ENCODE measurements at places on chromosomes 6 and 20.

GRCh38 chr6:29451471-29452193, 5.2 kb downstream of the OR11A1 start:
- no peak for DNase-seq

GRCh38 chr20:20970841-20971240, 135.3 kb downstream of the LINC00237 start:
- DNase-seq, result no peak

DNA sequence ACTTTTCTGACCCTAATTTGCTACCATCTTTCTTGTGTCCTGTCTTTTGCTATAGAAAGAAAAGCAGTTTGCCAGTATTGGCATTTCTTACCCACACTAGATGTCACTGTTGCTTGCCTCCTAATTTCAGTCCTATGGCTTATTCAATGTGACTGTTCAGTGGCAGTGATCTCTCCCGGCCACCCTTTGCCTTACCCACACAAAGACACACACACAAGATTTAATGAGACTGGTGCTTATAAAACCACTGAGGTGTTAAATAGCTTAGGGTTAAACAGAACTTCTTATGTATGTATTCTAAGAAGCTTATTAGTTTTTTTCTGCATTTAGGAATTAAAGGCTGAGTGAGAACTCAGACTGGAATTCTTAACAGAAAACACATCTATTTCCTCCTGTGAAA, 233.6 kb upstream of the ASCC3 start:
- no peak for DNase-seq

GRCh38 chr20:10096790-10097189, 62.0 kb downstream of the ANKEF1 start:
- no peak for DNase-seq

DNA sequence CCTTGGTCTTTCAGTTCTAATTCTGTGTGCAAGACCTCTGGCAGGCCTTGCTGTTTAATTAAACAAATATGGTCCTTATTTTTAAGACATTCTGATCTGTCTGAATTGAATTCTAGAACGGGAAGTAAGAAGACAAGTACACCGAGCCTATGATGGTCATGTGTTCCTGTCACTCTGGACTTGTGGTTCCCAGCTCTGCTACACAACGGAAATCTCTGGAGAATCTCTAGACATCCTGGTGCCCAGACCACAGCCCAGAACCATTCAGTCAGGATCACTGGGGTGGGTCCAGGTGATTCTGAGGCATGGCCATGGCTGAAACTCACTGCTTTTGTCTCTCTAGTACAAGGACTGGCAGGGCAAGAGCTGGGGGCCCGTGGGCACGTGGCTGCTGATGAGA, 15.9 kb upstream of the KCNK16 start:
- DNase-seq, result no peak

GRCh38 chr6:106884576-106884975, 90.0 kb downstream of the CD24 start:
- DNase-seq, result no peak

DNA sequence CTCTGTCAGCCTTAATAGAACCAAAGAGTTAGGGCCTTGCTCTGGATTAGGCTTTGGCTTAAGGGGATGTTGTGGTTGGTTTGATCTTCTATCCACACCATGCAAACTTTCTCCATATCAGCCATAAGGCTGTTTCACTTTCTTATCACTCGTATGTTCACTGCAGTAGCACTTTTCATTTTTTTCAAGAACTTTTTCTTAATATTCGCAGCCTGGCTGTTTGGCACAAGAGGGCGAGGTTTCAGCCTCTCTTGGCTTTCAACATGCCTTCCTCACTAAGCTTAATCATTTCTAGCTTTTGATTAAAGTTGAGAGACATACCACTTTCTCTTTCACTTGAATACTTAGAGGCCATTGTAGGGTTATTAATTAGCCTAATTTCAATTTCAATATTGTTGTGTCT, 193.1 kb downstream of the NRN1 start:
- DNase-seq, result no peak

DNA sequence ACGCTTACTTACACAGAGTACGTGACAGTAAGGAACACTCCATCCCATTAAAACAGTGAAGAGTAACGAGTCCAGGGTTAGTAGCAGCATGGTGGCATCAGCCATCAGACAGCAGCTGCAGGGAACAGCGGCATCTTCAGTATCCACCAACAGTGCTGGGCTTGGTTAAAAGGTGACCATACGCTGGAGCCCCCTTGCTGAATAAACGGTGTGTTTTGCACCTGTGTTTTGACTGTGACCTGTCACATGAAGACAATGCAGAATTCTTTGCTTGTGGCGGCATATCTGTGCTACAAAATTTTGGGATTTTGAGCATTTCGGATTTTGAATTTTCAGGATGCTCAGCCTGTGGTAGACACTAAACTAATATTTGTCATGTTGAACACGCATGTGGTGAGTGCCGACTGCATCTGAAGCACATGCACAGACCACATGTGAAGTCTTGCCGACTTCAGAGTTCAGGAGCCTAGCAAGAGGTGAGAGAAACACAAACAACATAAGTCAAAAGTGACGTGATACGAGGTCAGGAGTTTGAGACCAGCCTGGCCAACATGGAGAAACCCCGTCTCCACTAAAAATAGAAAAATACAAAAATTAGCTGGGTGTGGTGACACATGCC, 69.3 kb upstream of the FRMD1 start:
- no peak for DNase-seq

- no peak for DNase-seq
These were observed 96.0 kb downstream of the INSM1 start for GRCh38 chr20:20463933-20464374.

- no peak for DNase-seq
These were observed 1.9 kb downstream of the EDN1 start for GRCh38 chr6:12291839-12292604.

GRCh38 chr6:168097621-168098430, 18.8 kb upstream of the FRMD1 start:
- no peak for DNase-seq

GRCh38 chr6:31573239-31574105, 1.4 kb downstream of the LTA start:
- no peak for DNase-seq

- no peak for DNase-seq
These were observed 157.1 kb upstream of the SHLD1 start for GRCh38 chr20:5592823-5593739.

DNA sequence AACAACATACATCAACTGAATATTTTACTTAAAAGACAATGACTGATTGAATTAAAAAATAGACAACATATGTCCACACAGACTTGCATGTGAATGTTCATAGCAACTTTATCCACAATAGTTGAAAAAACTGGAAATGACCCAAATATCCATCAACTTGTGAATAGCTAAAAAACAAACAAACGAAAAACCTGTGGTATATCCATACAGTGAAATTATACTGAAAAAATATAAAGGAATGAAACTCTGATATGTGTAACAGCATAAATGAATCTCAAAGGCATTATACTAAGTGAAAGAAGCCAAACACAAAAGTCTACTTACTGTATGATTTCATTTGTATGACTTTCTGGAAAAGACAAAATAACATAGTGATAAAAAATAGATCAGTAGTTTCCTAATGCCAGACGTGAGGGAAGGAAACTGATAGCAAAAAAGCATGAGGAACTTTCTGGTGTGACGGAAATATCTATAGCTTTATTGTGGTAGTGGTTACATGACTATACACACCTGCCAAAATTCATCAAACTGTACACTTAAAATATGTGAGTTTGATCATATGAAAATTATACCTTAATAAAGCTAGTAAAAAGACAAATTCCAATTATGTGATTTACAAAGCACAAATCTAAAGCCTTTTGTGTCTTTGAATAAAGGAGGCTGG, 123.2 kb downstream of the BACH2 start:
- DNase-seq, result no peak

- no peak for DNase-seq
These were observed 10.6 kb downstream of the CEP250 start for GRCh38 chr20:35465976-35466375.

GRCh38 chr6:25829375-25829774, 2.5 kb downstream of the SLC17A1 start:
- DNase-seq, result no peak

- no peak for DNase-seq
These were observed 121.0 kb downstream of the MRPL14 start for GRCh38 chr6:44006123-44006871.

GRCh38 chr6:148671085-148671484, 75.7 kb upstream of the UST start:
- no peak for DNase-seq

DNA sequence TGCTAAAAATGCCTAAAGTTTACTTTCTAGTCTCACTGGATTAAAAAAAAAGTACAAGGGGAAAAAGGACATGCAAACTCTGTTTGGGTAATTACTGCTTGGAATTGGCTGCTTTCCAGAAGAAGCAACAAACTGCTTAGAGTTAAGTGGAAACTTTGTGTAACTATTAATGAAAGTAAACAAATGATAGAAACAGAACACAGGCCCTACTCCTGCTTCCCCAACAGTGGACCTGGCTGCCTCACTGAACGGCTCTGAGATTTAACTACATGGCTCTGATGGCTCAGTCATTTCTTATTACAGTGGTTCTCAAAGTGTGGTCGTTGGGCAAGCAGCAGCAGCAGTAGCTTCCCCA, 108.5 kb downstream of the MAN1A1 start:
- no peak for DNase-seq

DNA sequence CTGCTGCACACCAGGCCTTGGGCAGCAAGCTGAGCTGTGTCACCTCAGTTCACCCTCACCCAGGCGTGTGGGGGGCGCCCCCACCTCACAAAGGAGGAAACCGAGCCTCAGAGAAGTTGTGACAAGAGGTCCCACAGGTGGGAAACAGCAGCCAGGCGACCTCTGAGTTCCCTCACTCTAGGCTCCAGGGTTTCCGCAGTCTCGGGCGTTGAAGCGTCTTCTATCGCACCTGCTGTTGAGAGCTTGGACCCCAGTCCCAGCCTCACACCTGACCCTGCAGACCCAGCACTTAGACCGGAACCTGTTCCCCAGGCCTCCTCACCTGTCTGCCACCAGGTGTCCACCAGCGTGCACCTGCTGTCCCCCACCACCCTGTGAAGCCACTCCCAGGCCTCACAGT, 22.3 kb upstream of the APMAP start:
- no peak for DNase-seq

DNA sequence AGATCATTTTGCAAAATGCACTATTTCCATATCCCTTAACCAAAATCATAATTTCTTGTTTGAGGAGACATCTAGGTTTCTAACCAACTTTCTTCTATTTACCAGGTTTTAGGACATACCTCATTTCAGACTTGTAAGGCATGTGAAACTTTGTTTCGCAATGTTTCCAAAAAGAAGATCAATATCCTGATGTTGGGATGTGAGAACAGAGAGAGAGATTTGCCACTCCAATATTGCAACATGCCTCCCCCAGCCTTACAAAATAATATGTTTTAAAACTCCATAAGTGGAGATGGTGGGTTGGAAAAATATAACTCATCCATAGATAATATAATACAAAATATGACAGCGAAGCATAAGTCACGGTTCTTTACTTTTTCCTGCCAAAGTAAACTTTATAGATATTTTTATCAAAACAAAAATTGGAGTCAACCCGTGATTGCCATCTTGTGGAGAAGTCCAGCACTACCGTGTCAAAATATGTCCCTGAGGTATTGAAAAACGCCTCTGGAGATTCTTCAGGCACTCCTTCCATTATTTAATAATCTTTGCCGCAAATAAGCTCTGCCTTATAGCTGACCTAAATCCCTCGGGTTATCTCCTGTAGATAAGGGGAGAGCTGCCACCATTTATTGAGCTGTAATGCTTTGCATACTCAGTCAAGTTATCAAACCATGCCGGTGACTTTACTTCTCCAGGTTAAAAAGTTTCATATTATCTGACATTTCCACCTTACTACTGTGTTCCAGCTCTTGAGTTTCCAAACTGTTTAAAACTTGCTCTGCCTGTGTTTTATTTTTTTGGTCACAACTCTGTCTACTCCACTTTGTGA, 534.2 kb downstream of the HACE1 start:
- no peak for DNase-seq

GRCh38 chr6:134427721-134428120, 109.8 kb upstream of the SGK1 start:
- DNase-seq, result no peak

DNA sequence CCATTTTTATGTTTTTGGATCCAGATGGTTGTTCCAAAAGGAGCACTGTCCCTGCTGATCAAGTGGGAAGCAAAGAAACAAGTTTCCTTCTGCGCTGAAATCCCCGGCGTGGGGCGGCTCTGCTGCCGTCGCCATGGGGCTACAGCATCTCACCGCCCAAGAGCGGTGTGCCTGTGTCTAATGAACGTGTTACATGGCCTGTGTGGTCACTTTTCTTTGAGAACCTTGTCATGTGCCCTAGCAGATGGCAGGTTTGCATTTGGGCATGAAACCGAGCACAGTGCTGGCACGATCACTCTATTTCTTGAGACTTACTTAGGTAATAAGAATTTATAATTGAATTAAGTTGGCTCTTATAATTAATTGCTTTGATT, 51.9 kb downstream of the ZDHHC14 start:
- no peak for DNase-seq

DNA sequence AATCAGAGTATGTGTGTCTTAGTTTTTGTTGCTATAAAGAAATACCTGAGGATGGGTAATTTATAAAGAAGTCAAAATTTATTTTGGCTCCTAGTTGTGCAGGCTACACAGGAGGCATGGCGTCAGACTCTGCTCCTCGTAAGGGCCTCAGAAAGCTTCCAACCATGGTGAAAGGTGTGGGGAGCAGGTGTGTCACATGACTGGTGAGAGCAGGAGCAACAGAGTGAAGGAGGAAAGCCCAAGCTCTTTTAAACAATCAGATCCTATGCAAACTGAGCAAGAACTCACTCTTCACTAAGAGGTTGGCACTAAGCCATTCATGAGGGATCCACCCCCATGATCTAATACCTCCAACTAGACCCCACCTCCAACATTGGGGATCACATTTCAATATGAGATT, 1524.3 kb downstream of the HACE1 start:
- no peak for DNase-seq

DNA sequence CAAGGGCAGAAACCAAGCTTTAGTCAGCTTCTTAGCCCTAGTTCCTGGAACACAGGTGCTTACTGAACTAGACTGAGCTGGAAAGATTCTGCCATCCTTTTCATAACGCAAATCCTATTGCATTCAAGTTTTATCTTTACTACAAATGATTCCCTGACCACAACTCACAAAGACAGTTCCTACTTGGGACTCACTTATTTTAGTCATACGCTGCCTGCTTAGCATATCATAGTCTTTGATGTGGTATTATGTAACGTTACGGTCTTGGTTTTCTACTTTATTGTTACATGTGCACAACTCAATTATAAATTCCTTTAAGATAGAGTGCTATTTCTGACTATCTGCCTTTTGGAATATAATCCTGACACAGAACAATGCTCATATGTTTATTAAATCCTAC, 59.1 kb downstream of the BLOC1S5 start:
- DNase-seq, result no peak

DNA sequence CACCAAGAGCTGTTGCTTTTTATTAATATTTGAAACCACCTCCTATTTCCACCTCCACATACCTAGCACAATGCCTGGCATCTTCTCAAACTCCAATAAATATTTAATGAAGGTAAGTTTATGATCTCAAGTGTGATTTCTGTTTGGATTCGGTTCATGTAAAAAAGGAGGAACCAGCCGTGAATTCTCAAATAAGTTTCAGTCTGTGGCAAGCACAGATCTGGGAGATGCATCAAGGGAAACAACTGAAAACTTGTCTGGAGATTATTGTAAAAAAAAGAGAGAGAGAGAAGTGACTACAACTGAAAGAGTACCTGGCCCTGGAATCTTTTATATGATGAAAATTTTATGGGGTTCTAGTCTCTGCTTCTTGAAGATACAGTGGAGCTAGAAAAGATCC, 52.8 kb upstream of the PNRC1 start:
- no peak for DNase-seq
